ENCODE measurements at places on chromosomes 6 and 20.

- DNase-seq = no peak
Observed at GRCh38 chr6:28537065-28537464, 11.4 kb downstream of the GPX5 start.

GRCh38 chr6:168020242-168020641 lies 22.8 kb downstream of the KIF25 start:
- no peak for DNase-seq

DNA sequence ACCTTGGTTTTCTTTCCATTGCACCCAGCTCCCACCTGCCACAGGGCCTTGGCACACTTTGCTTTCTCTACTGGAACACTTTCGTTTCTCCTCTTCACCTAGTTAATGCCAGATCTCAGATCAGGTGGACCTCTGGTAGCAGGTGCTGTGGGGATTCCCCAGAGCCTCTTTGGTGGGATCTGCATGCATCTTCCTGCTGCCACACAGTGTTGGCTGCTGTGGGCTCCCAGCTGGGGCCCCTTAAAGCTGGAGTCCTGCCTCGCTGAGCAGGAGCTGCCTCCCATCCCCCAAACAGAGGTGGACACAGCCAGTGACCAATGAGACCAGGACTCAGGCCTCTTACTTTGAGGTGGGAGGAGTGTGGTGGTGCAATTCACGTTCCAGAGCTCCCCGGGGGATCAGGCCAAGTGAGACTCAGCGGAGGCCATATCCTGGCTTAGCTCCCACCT lies 28.4 kb downstream of the CEBPB start:
- no peak for DNase-seq

DNA sequence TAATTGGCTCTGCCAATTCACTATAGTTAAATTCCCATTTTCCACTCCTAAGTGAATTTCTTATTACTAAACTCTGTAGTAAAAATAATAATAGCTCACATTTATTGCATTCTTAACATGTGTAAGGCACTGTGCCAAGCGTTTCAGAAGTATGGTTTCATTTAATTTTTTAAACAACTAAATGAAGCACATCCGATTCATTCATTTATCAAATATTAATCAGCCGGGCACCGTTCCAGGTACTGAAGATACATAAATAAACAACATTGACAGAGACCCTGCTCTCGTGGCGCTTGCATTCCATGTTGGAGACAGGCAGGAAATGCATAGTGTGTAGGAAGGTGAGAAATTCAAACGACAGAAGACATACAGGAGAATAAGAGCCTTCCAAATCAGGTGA lies 423.2 kb upstream of the JARID2 start:
- DNase-seq = no peak

- no peak for DNase-seq
Observed at GRCh38 chr20:14820771-14821170, 483.4 kb upstream of the FLRT3 start.

- DNase-seq = no peak
Observed at GRCh38 chr6:1312473-1313367, 822 bp downstream of the FOXQ1 start.

DNA sequence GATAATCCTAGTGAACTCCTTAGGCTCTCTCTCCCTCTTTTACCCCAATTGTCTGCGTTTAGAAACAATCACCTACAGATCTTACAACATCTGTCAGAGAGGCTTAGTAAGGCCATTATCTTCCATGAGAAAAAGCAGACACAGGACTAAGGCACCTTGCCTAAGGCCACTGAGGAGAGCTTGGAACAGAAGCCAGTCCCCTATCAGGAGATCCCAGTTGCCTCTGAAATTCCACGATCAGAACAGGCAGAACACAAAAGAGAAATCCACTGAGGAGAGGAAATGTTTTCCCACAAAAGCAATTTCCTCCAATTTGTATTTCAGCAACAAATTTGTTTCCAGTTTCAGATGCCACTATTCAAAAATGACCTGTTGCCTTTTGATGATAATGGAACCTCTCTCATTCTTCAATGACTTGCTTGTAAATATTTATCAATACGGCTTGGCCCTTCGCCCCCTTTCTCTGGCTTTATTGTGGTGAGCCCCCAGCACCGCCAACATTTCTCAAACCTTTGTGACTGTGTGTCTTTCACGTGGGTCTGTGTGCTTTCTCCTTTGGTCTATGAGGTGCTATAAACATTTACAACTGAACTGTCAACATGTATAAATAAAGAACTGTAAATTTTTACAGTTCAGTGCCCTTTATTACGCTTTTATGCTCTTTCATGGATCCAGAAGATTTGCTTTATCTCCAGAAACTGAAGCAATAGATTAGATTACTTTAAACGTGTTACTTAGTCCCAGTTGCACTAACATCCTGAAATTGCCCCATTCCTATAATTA lies 187.8 kb upstream of the PHACTR1 start:
- no peak for DNase-seq

GRCh38 chr20:62830251-62830650 lies 13.4 kb downstream of the COL9A3 start:
- no peak for DNase-seq

GRCh38 chr20:58312836-58313235 lies 3.3 kb downstream of the RAB22A start:
- DNase-seq = no peak

- DNase-seq = no peak
Observed at GRCh38 chr20:43458422-43458924, 777 bp downstream of the SRSF6 start.

DNA sequence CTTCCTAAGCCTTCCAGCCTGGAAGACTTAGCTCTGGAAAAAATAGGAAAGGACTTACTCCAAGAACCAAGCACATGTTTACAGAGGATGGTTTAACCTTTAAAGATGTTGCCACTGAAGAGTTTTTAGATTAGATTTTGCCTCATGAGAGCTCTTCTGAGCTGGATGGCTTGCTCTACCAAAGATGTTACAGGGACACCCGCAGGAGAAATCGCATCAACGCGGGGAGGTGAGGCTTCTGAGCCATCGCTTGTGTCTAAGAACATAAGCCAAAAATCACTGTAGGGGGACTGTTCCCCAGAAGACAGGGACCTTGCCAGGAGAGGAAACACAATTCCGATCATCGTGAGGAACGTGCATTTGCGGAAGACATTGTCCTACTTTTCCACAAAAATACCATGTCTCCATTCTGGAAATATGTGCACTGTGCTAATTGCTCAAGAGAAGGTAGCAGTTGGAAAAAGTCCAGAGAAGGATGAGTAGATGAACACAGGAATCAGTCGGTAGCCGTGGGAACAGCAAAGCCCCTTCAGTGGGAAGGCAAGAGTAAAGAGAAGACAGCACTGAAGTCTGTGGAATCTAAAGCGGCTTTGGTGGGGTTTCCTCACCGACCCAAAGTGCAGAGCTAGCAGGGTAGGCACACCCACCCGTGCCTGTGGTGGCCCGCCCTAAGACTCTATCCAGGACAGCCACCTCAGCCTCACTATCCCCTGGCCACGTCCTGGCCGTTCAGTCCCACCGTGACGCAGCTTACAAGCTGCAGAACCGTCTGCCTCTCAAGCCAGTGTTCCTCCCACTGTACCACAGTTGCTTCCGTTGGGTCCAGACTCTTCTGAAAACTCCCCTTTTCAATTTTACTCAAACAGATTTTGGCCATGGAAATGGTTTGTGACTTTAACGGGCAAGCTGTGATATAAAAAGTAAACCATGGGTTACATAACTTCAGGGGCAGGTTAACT lies 334.8 kb downstream of the NRN1 start:
- no peak for DNase-seq

- DNase-seq = no peak
Observed at GRCh38 chr6:136947037-136947436, 24.9 kb downstream of the SLC35D3 start.

Data from CD4-positive, alpha-beta T cell (primary cell).